Stimulated activated CD4-positive, alpha-beta T cell treated with anti-CD3 and anti-CD28 coated beads, Interleukin-15, amount 100 ng/mL, for 48 hours (primary cell): ENCODE measurements at places on chromosomes 7 and 10.
A peak's percentile ranks its signal among the peaks of the same experiment; 100 is the strongest.

DNA sequence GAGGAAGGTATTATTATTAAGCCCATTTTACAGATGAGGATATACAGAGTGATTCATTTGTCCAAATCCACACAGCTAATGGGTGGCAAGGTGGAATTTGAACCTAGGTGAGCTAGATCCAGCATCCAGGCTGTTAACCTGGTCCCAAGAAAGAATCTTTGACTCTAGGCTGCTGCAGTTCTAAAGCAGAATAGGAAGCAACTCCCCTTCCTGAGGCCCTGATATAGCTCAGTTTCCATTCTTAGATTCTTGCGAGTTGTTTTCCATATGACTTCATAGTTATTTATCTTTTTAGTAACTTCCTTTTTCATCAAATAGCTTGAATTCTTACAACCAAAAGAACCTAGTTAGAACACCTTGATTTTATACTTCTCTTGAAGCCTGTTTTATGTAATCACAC lies 24.1 kb upstream of the ZC3HAV1L start:
- no peak for DNase-seq

DNA sequence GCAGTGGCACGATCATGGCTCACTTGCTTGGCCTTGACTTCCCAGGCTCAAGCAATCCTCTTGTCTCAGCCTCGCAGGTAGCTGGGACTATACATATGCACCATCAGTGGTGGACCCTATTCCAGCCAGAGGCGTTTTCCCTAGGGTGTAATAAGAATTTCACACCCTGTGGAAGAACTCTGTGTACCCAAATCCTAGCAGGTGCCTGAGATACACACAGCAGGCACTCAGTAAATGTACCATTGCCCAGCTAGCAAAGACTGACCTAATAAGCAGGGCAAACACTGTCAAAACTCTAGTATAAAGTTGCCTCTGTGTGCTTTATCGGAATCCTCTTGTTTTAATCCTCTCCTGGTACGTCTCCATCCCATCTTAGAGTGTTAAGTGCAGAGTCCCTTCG lies 33.7 kb upstream of the BHLHA15 start:
- DNase-seq, result no peak

DNA sequence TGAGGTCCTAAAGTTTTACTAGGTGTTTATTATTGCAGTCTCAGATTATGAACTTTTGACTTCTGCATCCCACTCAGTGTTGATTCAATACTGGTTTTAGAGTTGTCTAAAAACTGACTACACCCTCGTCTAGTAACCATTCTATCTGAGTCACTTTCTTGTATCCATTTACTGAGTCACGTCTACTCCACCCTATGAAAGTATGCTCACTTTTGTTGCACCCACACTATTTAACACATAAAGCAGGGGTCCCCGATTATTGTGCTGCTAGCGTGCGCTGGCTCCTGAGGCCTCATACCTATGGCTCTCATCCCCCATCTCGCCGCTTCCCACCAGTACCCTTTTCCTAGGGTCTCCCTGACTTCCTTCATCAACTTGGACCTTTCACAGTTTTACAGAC lies 2.0 kb downstream of the SAMD9 start:
- no peak for DNase-seq

- no peak for DNase-seq
Observed at GRCh38 chr7:88042157-88042556, 108.1 kb downstream of the ADAM22 start.

DNA sequence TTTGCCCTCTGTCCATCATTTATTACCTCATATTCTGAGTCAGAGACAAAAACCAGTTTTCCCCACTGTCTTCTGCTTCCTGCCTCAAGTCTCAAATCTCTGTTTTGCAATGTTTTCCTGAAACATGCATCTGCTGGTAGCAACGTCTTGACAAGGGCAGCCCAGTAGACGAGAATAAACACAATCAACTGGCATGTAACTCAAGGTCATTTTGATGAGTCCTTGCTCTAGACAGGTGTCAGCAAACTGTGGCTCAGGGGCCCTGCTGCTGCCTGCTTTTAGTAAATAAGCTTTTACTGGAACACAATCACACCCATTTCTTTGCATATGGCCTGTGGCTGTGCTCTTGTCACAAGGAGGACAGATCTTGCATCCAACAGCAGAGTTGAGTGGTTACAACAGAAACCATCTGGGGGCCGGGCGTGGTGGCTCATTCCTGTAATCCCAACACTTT lies 59.8 kb downstream of the ITIH5 start:
- DNase-seq, result no peak

GRCh38 chr7:22782616-22783232 lies 39.9 kb downstream of the TOMM7 start:
- peak; percentile 58 for DNase-seq

- no peak for DNase-seq
Observed at GRCh38 chr7:45267262-45267661, 109.7 kb downstream of the RAMP3 start.

- DNase-seq, result no peak
Observed at GRCh38 chr10:93071177-93071472, 2.6 kb upstream of the CYP26A1 start.

DNA sequence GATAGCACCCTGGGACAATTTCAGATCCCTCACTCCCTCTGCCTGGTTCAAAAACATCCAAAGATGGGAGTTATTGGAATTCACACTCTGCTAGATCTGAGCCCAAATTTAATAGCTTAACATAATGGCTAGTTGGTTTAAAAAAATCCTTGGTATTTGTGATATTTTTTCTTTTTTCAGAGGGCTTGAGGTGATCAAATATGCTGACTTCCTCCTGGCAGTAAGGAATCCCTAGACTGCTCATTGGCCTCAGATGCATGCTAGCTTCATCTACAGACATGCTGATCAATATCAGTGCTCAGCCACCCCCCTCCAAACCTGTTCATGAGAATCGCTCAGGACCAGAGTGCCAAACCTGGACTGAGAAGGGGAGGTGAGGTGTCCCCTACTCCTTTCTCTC lies 74.7 kb upstream of the PLPP4 start:
- no peak for DNase-seq

DNA sequence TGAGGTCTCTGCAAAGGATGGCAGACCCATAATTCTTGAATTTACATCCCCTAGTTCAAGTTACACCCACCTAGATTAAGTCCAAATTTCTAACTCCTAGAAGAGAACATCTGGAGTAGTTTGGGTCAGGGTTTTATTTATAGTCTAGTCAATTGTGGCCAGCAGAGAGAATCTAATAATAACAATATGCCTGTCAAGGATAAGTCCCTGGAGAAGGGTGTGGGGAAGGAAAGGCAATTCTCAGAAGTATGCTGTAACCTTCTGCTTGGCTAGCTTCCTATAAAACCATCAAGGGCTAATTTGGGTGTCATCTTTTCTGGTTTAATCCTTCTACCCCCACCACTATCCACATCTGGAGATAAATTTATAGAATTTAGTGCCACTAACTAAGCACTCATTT lies 52.8 kb upstream of the SEMA3E start:
- no peak for DNase-seq

- DNase-seq, result no peak
Observed at GRCh38 chr7:55026867-55027490, 8.2 kb downstream of the EGFR start.

DNA sequence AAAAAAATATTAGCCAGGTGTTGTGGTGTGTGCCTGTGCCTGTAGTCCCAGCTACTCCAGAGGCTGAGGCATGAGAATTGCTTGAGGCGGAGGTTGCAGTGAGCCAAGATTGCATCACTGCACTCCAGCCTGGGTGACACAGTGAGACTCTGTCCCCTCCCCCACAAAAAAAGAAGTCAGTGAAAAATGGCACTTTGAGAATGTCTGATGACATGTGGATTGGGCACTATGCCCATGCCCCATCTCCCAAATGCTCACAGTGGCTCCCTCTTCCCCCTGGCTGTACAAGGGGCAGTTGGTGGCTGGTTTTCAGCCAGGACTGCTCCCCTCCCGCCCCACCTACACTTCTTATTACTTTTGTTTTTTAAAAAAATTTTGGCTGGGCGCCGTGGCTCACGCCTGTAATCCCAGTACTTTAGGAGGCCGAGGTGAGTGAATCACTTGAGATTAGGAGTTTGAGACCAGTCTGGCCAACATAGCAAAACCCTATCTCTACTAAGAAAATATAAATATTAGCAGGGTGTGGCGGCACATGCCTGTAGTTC lies 26.1 kb downstream of the IL15RA start:
- no peak for DNase-seq

- DNase-seq, result no peak
Observed at GRCh38 chr10:21172930-21173801, 276.1 kb upstream of the NEBL start.

DNA sequence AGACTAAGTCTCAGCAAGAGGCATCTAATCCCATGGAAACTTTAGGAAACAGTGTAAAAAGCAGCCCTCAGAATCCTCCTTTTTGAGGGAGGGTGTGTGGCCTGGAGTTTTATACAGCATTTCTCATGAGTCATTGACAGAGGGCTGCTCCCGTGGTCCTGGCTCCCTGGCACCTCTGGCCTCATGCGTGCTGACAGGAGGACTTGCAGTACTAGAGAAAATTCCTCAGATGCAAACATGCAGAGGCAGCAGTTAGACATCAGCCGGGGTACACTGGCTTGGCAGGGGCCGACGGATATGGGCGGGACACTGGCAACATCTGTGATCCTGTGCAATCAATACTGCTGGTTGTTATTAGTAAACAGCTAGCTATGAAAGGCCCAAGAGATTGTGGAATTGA lies 925.1 kb upstream of the CELF2 start:
- no peak for DNase-seq

DNA sequence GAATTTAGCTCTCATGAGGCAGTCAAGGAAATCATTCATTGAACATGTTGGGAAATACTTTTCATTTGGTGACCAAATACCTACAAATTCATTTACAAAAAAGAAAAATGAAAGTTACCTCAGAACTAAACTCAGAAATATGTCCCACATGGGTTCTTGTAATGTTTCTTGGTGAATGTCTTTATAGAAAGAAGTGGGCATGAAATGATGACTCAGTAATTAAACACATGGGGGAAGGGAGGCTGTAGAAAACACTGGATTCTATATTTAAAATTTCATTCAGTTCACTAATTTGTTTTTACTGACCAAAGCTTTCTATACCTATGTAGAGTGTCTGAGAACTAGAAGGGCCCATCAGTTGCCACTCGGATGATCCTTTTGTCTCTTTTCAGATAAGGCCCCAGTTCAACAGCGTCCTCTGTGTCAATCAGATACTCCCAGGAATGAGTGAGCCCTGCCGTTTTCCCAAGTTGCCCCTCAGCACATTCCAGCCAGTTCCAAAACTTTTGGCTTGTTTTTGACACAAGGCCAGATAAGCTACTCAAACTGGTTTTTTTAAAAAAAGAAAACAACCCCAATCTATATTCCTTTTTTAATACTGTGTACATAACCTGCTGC lies 49.3 kb upstream of the AGBL3 start:
- DNase-seq, result no peak
